CD8-positive, alpha-beta memory T cell (primary cell): ENCODE measurements at places on chromosomes 16 and 17. TPM values are rescaled to one million over a fixed set of nuclear protein-coding genes. Genes with fewer than 3 reads are reported as not detected.

ZNF75A gene
- total RNA-seq, result 42.0 TPM

DNA sequence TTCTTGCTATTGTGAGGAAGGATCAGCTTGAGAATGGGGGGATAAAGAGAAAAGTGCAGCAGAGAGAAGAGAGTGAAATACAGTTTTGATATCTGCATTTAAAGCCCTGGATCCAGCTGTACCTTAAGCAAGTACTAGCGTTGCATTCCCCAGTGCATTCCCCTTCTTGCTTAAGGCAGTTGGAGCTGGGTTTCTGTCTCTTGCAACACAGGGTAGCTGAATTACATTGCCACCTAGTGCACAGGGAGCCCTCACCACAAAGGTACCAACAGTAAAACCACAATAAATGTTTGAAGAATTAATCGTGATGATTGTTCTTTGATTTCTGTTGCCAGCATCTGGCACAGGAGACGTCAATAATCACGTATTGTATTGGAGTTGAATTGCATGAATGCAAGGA lies 588.7 kb downstream of the RBFOX1 start:
- H3K4me1 ChIP-seq, result no peaks in the 10 kb centered on the region
- DNase-seq, result no peak
- no peak overlapping the region for H3K4me3 ChIP-seq
- H3K36me3 ChIP-seq, result no peaks in the 10 kb centered on the region
- no peak overlapping the region for H3K27ac ChIP-seq
- no peaks in the 10 kb centered on the region for H3K27me3 ChIP-seq

DNA sequence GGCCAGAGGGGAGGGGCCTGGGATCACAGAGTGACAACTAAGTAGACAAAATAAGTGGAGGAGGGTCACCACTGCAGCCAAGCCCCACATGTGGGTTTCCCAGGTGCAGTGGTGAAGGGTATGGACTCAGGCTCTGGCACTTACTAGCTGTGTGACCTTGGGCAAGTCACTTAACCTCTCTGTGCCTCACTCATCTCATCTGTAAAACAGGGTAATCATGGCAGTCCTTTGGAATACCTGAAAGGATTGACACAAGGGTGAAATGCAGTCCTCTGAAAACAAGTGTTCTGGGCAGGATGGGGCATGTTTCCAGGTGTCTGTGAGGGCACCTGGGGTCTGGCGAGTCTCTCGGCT lies 55.8 kb downstream of the NKD1 start:
- H3K4me3 ChIP-seq, result no peak overlapping the region
- no peak overlapping the region for H3K27ac ChIP-seq
- peaks cover 36% of the 10 kb centered on the region for H3K4me1 ChIP-seq
- no peaks in the 10 kb centered on the region for H3K27me3 ChIP-seq
- no peak for DNase-seq

- H3K27ac ChIP-seq, result no peak overlapping the region
- no peaks in the 10 kb centered on the region for H3K36me3 ChIP-seq
- no peaks in the 10 kb centered on the region for H3K4me1 ChIP-seq
- H3K4me3 ChIP-seq, result no peak overlapping the region
- DNase-seq, result no peak
Observed at GRCh38 chr16:12122202-12122601, 145.7 kb downstream of the SNX29 start.

- no peaks in the 10 kb centered on the region for H3K4me1 ChIP-seq
- no peaks in the 10 kb centered on the region for H3K27me3 ChIP-seq
- no peaks in the 10 kb centered on the region for H3K36me3 ChIP-seq
- DNase-seq, result no peak
Observed at GRCh38 chr17:35978346-35978745, 3.0 kb downstream of the CCL16 start.
